ENCODE measurements at places on chromosomes 4 and X.
A peak's percentile ranks its signal among the peaks of the same experiment; 100 is the strongest.

DNA sequence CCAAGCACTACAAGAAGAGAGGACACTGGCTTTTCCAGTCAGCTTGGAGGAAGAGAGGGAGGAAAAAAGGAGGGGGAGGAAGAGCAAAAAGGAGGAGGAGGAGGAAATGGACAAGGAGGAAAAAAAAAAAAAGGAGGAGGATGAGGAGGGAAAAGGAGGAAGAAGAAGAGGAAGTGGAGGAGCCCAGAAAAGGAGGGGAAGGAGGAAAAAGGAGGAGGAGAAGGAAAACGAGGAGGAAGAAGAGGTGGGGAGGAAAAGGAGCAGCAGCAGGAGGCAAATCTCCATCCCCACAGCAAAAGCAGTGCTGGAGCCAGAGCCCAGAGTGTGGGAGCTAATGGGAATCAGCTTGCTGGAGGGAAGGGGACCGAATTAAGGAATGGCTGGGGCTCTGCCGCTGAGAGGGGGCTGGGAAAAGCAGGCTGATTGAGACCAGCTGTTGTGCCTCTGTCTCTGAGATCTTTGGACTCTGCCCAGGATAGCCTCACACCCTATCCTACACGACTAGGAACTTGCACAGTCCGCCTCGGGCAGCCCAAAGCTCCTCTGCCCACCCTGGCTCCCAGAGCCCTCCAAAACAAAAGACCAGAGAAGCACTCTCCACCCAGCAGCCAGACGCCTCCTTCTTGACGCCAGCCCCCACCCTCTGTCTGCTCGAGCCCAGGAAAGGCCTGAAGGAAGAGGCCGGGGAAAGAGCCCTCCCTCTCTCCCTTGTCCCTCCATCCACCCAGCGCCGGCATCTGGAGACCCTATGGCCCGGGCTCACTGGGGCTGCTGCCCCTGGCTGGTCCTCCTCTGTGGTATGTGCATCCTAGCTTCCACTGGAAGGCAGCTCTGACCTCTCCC, at the start of gene XPNPEP2:
XPNPEP2 (plus strand) TSS at position 514 of the 843 bp plus-strand sequence; CDS start at position 749, 235 bp downstream.
- no peak for DNase-seq

DNA sequence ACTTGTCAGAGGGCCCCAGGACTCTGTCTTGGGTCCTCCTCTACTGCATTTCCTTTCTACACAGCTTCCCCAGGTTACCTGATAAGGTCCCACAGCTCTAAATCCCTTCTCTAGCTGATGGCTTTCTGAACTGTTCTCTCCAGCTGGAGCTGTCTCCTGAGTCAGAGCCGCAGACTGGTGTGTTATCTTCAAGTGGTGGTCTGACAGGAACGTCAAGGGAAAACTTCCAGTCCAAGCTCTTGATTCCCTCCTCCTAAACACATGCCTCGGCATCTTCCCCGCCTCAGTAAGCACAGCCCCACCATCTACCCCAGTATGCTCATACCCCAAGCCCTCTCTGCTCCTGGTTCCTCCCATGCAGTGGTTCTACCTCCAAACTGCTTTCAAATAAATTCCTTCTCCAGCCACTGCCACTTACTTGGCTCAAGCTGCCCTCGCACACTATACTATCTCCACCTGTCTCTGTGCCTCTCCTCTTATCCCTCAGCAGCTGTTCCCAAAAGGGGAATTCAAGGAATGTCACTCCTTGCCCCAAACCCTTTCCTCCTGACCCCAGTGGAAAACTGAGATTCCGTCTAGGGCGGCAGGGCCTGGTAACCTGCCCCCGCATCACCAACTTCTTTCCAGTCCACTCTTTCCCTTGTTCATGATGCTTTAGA, 17.2 kb upstream of the CENPU start:
- DNase-seq = no peak

DNA sequence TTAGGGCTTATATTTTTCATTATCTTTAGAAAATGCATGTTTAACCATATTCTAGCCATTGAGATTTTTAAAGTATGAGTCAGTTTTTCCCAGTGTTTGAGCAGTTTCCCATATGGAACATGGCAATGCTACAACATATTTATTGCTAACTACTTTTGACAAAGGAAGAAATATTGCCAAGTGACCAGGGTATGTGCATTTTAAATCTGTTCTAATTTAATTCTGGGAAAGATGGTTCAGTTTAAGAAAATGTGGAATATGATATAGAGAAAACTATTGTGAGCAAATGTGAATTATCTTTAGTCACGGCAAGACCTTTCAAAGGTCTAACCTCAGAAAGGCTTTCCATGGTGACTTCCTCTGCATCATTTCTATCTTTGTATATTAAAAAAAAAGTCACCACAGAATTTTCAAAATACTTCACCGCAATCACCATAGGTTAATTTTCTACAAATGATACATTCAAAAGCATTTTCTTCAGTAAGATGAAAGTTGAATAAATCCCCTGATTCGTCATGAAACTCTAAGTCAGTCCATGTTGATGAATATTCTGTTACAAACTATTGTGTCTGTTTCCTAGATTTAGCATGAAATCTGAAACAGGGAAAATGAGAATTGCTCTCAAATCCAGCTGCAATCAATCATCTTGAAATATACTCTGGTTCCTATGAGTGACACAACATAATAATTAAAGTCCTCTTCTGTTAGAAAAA, 2349.0 kb upstream of the TENM3 start:
- no peak for DNase-seq

GRCh38 chrX:39268207-39268606, 466.9 kb downstream of the MID1IP1 start:
- no peak for DNase-seq

DNA sequence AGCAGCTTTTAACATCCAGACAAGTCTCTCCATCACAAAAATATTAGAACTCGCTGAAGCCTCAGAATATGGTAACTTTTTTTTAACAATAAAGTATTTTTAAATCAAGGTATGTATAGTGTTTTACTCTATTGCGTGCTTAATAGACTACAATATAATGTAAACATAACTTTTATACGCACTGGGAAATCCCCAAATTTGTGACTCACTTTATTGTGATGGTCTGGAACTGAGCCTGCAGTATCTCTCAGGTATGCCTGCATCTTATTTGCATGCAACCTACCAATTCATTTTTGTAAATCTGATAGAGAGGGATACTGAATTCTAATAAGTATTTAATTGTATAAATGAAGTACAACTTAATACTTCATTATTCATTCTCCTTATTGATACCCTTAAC, 823.5 kb downstream of the ADGRL3 start:
- no peak for DNase-seq

DNA sequence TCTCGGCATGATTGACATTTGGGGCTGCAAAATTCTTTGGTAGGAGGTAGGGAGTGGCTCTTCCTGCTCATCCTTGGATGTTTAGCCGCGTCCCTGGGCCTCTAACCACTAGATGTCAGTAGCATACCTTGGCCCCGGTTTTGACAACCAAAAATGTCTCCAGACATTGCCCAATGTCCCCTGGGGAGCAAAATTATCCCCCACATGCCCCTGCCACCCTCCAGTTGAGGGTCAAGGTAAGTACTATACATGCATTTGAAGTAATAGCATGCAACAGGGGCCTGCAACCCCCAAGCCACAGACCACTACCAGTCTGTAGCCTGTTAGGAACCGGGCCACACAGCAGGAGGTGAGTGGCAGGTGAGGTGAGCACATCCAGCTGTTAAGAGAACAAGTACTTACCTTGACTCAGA, 17.6 kb upstream of the KIAA1210 start:
- DNase-seq = peak; percentile 1

DNA sequence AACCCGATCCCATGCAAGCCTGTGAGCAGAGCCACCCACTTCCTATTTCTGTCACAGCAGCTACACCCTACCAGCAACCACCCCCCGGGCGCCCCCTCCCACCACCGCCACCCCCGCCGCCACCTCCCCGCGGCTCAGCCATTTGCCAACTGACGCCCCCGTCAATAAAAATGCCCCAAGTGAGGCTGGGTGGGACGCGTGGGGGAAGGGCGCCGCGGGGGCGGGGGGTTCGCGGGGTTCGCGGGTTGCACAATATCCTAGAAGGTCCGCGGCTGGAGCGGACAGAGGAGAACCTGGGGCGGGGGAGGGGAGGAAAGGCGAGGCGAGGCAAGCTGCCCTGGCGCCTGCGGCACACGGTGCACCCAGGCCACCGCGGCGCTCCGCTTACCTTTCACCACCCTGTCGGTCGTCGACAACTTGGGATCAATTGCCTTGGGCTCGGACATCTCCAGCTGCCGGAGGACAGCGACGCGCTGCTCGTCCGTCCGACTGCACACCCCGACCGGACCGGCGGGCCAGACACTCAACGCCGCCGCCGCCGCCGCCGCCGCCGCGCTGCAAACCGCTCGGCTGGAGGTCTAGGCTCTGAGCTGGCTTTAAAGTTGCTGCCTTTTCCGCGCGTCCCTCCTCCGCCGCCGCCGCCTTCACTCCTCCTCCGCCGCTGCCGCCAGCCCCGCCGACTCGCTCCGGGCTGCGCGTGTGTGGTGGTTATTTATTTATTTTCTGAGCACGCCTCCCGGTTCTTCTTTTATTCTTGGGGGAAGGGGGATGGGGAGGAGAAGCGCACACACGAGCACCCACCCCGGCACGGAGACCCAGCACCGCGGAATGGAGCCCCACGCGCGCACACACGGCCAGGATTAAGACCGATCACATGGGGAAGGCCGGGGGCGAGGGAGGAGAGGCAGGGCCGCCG, 717 bp downstream of the PPP3CA start:
- peak; percentile 60 for DNase-seq

- no peak for DNase-seq
Observed at GRCh38 chr4:6658209-6658595, 17.7 kb downstream of the MRFAP1 start.
